ENCODE measurements at places on chromosomes 1 and 21.
A peak's percentile ranks its signal among the peaks of the same experiment; 100 is the strongest.

DNA sequence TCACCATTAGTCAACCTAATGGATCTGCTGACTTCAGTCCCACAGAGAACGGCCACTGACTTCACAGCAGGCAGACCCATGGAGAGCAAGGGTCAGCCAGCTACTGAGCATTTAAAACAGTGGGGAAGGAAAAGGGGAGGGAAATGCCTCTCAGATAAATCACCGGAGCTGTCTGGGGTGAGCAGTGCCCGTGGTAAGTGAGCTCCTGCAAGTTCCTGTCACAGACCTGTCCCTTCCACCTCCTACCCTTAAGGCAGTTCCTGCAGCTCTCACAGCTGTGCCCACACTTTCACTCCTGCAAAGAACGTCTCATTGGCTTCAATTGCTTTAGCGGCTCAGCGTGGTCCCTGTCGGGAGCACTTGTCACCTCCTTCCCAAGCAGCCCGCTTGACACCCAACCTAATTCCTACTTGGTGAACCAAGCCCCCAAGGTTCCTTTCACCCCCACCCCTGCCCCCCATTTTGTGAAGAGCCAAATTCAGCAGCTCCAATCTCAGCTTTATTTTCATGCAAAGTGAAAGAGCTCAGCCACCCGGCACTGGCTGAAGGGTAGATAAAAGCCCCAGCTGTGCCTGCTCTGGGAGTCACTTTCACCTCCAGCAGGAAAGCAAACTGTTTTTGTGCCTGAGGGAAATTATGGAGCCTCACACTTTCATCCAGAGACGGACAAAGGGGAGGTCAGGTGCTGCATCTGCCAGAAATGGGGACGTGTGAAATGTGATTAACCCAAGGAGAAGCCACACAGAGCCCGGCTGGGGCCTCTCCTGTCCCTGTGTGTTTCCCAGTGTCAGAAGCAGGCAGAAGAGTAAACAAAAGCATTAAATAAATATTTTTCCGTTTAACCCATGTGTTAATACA lies 306.2 kb downstream of the TTLL7 start:
- peak; percentile 11 for DNase-seq

DNA sequence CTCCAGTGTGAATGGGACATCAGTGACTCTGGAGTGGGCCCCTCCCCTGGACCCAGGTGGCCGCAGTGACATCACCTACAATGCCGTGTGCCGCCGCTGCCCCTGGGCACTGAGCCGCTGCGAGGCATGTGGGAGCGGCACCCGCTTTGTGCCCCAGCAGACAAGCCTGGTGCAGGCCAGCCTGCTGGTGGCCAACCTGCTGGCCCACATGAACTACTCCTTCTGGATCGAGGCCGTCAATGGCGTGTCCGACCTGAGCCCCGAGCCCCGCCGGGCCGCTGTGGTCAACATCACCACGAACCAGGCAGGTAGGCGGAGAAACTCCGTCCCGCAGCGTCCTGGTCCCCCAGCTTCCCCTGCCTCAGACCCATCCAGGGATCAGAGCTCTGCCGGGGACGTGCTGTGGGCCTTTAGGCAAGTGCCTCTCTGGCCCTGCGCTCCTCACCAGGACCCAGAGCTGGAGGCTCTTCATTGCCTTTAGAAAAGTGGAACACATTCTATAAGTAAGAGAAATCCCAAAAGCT lies 25.7 kb downstream of the EPHA8 start:
- DNase-seq = no peak

- peak; percentile 56 for DNase-seq
These were observed 3.4 kb upstream of the NVL start for GRCh38 chr1:224333309-224333926.

- no peak for DNase-seq
These were observed 124.6 kb upstream of the CAMK1G start for GRCh38 chr1:209458921-209459320.

DNA sequence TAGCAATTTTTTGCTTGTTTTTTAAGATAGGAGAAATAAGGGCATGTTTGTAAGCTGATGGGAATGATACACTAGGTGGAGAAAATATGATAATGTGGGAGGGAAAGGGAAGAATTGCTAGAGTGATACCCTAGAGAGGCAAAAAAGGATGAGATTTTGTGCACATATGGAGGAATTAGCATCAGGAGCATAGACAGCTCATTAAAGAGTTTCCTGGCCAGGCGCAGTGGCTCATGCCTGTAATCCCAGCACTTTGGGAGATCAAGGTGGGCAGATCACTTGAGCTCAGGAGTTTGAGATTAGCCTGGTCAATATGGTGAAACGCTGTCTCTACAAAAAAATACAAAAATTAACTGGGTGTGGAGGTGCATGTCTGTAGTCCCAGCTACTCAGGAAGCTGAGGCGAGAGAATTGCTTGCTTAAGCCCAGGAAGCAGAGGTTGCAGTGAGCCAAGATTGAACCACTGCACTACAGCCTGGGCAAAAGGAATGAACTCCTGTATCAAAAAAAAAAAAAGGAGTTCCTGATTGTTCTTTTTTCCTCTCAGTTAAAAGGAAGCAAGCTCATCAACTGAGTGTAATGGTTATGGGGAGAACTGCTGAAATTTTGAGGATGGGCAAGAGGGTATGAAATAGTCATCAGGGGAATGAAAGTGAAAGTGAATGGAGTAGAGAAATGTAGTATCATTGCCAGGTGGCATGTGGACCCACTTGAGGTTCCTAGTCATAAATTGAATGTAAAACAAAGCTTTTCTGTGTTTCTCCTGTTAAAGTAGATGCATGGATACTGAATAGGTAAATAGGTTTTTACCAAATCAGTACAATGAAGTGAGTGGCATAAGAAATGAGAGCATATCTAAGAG lies 35.5 kb downstream of the SH3GLB1 start:
- no peak for DNase-seq

DNA sequence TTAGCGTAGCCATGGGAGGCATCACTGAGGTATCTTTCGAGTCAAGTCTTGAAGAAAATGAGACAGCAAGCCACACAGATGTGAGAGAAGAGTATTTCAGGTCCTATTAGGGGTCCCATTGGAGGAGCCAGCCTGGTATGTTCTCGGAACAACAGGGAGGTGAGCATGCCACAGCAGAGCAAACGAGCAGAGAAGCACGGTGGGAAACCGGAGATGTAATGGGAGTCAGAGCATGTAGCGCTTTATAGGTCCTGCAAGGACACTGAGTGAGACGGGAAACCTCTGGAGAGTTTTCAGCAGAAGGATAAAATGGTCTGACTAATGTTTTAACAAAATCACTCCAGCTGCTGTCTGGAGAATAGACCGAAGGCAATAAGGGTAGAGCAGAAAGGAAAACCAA lies 15.9 kb downstream of the H3-3A start:
- DNase-seq = no peak

DNA sequence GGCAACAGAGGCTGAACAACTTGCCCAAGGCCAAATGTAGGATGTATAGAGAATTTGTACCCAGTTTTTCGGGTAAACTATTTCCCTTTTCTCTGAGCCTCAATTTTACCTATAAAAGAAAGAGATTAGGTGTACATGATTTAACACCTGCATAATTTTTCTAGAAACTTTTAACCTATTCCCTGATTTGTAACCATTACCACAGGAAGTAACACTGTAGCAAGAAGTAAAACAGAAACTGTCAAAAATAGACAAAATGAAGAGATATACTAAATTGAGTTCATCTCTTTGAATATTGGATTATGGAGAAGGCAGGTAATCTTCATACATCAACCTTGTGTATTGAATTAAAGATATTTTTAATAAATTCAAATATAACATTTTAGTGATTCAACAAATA lies 136.2 kb downstream of the ZC3H11B start:
- DNase-seq = no peak

DNA sequence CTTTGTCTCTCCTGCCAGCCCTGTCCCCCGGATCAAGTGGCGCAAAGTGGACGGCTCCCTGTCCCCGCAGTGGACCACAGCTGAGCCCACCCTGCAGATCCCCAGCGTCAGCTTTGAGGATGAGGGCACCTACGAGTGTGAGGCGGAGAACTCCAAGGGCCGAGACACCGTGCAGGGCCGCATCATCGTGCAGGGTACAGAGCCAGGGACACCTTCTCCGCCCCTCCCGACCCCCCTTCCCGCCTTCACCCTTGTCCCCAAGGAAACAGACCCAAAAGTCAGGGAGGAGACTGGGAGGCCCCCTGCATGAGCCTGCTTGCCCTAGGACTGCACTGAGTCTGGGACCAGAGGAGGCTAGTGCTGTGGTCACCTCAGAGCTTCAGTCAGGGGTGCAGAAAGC lies 18.2 kb downstream of the CNTN2 start:
- no peak for DNase-seq

- DNase-seq = no peak
These were observed 22.4 kb upstream of the HMGB4 start for GRCh38 chr1:33841494-33841893.

Data from muscle of arm (tissue), 14 donors.